ELF-1 (cell line): ENCODE measurements at places on chromosomes 11 and 22.

DNA sequence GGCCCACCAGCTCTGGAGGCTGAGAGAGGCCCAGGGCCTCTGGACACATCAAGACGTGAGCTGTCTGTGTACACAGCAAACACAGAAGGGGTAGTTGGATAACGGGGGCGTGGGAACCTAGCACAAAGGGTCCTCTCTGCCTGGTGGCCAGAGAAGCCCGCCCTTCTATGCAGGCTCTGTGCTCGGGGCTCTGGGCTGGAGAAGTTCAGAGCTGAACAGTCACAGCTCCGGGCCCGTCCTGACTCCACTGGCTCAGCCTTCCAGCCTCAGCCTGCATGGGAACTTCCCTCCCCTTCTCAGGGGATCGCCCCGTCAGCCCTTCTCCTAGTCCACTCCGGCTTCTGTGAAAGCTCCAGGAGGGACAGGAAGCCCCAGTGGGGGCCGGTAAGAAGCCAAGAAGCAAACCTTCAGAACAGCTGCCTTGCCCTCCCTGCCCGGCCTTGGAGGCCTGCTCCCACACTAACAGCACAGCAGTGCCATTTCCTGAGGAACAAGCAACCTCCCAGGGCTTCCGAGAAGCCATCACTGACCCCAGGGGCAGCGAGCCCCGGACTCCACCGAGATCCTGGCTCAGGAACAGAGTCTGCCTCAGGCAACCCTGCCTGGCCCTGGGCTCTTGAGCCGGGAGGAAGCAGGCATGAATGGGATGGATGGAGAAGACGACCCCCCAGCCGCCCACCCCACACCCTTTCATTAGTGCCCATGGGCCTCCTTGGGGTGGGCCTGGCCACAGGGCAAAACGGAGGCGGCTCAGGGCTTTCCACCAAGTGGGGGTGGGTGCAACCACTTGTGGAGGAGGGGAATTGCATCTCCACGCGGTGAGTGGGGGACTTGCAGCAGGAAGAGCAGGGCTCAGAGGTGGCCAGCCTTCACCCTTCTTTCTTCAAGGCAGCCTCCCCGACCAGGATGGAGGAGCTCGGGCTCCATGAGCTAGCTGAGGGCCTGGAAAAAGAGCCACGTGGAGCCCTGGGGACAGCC is 119.8 kb downstream of the ST3GAL4 start:
- DNase-seq: no peak

- no peak for DNase-seq
Measured at GRCh38 chr22:50267591-50268390, 2.4 kb downstream of the MAPK11 start.

GRCh38 chr11:47510209-47510608 is 42.7 kb downstream of the CELF1 start:
- no peak for DNase-seq

- DNase-seq: no peak
Measured at GRCh38 chr11:95134491-95134890, 44.8 kb downstream of the ENDOD1 start.

GRCh38 chr22:19886605-19887255 is 32.1 kb upstream of the GNB1L start:
- DNase-seq: no peak

- DNase-seq: no peak
Measured at GRCh38 chr22:39452740-39453040, 4.1 kb upstream of the MGAT3 start.

GRCh38 chr11:7292922-7293321 is 41.2 kb downstream of the SYT9 start:
- no peak for DNase-seq

DNA sequence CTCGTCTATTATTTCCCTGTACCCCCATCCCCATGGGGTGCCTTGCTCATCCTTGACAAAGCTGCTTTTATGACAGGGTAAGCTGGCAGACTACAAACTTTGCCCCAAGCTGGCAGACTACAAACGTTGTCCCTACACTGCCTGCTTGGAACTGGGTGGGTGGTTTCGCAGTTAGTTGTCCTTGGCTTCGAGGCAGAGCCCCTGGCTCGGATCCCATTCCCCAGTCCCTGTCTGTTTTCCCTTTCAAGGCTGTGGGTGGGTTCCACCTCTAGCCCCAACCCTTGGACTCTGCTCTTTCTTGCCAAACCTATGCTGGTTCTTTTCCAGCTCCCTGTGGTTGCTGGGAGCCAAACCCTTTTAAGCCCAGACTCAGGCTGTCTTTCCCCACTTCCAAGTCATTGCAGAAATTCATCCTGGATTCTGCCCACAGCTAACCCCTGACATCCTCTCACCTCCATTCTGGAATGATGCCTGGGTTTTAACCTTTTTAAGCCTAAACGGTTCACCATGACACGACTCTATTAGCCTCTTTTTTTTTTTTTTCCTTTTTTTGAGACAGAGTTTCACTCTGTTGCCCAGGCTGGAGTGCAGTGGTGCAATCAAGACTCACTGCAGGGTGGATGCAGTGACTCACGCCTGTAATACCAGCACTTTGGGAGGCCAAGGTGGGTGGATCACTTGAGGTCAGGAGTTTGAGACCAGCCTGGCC is 9.2 kb upstream of the RBM14 start:
- no peak for DNase-seq
